ENCODE measurements at places on chromosomes 13 and 19.
A peak's percentile ranks its signal among the peaks of the same experiment; 100 is the strongest.

GRCh38 chr13:100124265-100124664 is 35.4 kb downstream of the PCCA start:
- no peak for DNase-seq

DNA sequence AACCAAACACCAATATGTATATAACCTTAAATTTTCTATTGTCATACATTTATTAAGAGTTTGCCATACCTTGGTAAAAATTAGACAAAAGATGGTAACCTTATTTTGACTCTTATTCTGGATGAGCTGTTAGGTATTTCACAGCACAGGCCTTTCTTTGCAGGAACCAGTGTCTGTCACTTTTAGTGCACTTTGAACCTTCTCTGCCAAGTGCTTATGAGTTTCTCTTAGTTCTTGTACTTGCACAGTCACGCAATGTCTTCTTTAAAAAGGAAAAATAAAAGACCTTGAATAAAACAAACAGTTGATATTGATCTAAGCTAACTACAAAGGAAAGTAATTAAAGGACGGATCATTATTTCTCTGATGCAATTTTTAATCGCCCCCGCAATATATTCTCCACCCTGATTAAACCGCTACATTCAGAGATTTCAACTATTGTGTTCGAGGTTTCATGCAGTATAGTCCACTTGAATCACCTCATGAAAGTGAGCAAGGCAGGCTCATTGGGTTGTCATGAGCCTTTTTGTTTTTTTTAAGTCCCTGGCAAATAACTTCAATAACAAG is 534.5 kb downstream of the KLF5 start:
- DNase-seq, result no peak

- peak; percentile 19 for DNase-seq
Observed at GRCh38 chr13:114339857-114340534, 25.7 kb downstream of the CHAMP1 start.

GRCh38 chr19:15093001-15093400 is 11.0 kb downstream of the OR1I1 start:
- DNase-seq, result no peak

DNA sequence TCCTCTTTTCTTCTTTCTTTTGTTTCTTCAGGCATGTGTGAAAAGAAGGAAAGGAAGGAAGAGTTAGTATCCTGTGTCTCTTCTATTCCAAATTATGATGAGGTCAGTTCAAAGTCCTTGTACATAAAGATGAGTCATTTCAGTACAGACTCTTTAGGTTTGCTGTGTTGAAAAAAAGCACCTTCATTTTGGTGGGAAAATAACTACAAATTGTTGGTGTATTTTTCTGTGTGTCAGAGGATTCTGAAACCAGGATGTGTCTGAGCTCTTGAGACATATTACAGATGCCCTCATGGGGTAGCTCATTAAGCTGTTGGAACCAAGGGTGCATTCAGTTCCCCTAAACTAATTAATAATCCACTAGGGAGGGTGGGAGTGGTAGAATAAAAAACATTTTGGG is 5.8 kb upstream of the HSPH1 start:
- no peak for DNase-seq

GRCh38 chr19:41330946-41331678 is 21.1 kb downstream of the CCDC97 start:
- no peak for DNase-seq

DNA sequence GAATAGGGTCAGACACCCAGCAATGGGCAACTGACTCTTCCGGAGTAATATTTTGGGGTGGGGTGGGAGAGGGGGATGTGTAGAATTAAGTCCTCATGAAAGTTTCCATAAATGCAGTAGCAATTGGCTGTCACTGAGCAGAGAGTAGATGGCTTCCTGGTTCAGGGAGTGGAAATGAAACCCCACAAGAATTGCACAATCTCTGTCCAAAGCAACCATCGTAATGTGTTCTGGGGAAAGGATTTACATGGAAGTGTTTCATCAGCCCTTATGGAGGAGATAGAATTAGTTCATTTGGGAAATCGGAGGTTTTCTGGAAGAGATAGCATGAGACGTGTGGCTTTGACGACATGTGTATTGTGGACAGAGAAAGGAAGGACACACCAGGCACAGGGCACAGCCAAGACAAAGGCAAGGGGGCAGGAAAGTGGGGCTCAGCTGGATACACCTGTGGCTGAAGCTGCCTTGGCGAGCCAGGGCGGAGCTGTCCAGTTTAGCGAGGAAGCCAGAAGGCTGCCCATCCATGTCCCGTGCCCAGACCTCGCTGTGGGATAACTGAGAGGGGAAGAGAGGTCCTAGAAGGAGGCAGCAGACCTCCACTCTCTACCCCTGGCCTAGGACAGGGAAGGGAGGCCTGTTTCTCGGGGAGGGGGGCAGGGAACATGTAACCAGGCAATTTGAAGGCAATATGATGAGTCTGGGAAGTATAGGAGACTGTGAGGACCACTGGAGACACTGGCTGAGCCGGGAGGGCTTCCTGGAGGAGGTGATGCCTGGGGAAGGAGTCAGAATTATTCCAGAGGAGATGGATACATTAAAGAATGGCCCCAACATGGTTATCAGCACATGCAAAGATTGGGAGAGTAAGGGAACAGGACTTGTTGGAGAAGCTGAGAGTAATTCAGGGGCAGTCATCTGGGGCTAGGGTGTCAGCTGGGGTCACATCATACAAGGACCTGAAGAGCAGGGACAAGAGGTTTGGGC is 2.6 kb upstream of the CLEC4G start:
- DNase-seq, result no peak

GRCh38 chr19:13926715-13927114 is 11.5 kb downstream of the PODNL1 start:
- DNase-seq, result no peak

DNA sequence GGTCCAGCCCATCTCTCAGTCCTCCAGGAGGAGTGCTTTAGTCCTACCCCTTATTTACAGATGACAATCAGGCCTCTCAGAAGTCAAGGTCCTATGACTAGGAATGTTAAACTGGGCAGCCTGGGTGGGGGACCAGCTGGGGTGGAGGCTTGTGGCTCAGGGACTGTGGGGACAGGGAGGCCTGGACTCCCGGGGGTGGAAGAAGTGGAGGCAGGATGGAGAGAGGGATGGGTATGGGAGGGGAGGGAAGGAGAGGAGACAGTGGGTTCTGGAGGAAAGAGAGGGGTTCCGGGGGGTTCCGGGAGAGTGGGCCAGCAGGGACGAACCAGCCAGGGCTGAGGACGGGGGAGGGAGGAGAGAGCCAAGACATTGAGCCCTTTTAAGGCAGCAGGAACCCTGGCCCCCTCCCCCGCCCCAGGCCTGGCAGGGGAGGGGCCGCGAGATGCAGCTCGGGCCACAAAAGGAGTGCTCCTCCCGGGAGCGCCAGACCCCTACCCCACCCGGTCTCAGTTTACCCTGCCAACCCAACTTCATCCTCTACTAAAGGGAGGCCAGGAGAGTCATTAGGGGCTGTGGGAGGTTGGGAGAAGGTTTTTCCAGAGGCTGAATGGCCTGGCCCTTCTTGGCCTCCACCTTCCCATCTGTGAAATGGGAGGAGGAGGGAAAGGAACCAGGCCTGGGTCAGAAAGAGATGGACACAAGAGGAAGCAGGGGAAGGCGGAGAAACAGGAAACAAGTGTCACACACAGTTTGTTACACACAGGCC is 1.7 kb downstream of the DMPK start:
- DNase-seq, result no peak

GRCh38 chr13:78103936-78104335 is 185.3 kb upstream of the EDNRB start:
- no peak for DNase-seq

DNA sequence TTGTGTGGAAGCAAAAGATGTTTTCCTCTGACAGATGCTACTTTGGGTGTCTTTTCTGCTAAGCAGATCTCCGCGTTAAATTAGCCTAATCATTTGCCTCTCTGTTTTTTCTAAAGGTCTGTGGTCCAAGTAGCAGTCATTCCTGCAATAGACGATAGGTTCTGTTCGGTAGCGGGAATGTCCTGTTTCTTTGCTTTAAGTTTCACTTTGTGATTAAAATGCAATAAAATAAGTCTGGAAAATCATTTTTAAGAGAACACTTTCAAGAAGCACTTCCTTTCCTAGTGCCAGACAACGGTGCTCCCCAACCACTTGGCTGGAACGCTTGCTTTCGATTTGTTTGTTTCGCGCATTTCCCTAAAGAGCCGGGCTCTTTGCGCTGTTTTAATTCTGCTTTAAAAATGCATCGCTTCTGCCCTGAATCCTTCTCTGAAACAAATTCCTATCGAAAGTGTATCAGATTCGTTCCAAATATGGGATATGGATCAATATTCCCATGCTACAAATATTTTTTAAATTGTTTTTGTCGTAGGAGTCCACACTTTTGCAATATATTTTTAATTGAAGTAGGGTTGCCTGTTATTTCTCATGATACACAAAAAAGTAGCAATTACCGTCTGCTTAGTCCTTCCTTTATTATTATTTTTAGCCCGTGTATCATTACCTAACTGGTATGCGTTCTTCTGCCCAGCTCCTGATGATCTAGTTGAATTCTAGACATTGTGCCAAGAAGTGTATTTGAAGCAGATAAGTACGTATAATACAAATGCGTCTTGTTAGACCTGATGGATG is 14.2 kb downstream of the ZIC2 start:
- no peak for DNase-seq

- no peak for DNase-seq
Observed at GRCh38 chr19:55677572-55678028, 2.6 kb downstream of the EPN1 start.

DNA sequence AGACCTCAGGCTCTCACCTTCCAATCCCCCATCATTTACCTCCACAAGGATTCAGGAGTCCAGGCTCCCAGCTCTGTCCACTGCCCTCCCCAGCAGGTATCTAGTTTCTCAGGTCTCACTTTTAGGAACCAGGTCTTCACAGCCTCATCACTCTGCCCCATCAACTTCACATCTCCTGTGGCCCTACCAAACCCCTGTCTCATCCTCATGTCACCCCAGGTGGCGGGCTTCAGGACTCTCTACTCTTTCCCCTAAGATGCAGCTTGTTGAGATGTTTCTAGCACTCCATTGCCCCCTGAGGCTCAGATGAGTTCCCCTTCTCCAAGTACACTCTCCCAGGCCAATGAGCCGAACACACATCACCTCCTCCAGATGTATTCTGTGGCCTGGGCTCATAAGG is 1.5 kb downstream of the PPFIA3 start:
- no peak for DNase-seq

DNA sequence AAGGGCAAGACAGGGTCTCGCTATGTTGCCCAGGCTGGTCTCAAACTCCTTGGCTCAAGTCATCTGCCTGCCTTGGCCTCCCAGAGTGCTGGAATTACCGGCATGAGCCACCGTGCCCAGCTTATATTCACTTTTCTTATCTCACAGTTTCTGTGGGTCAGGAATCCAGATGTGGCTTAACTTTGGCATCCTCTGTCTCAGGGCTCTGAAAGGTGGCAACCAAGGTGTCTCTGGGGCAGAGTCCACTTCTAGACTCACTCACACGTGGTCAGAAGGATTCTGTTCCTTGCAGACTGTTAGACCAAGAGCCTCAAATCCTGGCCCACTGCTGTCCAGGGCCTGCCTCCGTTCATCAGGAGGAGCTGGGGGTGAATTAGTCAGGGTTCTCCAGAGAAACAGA is 7.6 kb upstream of the LMNB2 start:
- DNase-seq, result no peak

GRCh38 chr13:25248071-25248470 is 39.2 kb downstream of the MTMR6 start:
- no peak for DNase-seq

- DNase-seq, result no peak
Observed at GRCh38 chr13:109274188-109274821, 512.1 kb downstream of the IRS2 start.

GRCh38 chr19:38395381-38396114 is 7.1 kb downstream of the SPRED3 start:
- DNase-seq, result peak; percentile 28

DNA sequence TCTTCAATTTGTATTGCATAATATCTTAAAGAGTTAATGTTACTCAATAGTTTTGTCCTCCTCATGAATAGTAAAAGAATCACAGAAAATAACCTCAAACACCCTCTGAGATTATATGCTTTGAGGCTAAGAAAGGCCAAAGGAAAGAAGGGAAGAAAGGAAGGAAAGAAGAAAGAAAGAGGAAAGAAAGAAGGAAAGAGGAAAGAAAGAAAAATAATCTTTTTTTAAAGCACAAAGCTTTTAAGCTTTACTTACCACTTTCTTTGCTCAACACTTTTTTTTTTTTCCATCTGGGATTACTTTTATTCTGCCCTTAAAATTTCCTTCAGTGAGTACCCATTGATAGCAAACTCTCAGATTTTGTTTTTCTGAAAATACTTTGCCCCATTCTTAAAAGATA is 369.1 kb downstream of the FGF9 start:
- DNase-seq, result no peak

- DNase-seq, result no peak
Observed at GRCh38 chr13:80844164-80844563, 503.2 kb upstream of the SPRY2 start.

GRCh38 chr19:11560404-11561051 is 1.5 kb upstream of the ELOF1 start:
- DNase-seq, result peak; percentile 34

- DNase-seq, result no peak
Observed at GRCh38 chr19:56263319-56263718, 9.2 kb upstream of the EDDM13 start.

DNA sequence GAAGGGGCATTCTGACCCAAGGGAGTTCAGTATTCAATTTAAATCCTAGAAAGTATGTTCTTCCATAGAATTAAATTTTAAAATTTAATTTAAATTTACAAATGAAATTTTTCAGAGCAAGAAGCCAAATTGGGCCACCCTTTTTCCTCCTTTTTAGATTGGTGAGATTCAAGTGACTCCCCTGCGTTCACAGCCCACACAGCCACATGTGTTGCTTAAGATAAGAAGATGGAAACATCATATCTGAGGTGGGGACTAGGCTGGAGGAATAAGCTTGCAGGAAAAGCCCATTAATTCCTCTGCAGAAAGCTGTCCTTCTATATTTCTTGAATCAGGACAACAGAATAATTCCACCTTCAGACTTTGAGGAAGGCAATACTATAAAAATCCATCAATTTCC is 392.7 kb upstream of the ZNF507 start:
- no peak for DNase-seq

DNA sequence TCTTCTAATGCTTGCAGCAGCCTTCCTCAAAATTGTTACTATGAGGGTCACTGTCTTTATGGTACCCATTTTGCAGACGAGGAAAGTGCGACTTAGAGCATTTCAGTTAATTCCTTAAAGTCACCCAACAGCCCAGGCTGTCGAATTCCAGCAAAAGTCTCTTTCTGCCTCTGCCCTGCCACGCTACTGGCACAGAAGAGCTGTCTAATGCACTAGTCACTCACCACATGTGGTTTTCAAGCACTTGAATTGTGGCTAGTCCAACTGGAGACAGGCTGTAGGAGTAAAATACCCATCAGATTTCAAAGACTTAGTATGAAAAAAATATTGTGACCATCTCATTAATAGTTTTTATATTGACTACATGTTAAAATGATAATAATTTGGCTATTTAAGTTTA is 1.7 kb downstream of the FPR1 start:
- DNase-seq, result no peak

GRCh38 chr13:111111376-111111937 is 3.7 kb upstream of the ARHGEF7 start:
- DNase-seq, result no peak

- no peak for DNase-seq
Observed at GRCh38 chr19:55113570-55114039, 3.8 kb downstream of the PPP1R12C start.

- no peak for DNase-seq
Observed at GRCh38 chr13:22903301-22903700, 277.5 kb upstream of the SGCG start.

GRCh38 chr13:87244256-87244890 is 426.8 kb upstream of the SLITRK5 start:
- DNase-seq, result no peak

GRCh38 chr13:97352815-97353214 is 81.2 kb upstream of the RAP2A start:
- no peak for DNase-seq

GRCh38 chr19:18893587-18894253 is 2.2 kb downstream of the CERS1 start:
- no peak for DNase-seq
